SJSA1 (cell line): ENCODE measurements at places on chromosomes 3 and 15. TPM values are rescaled to one million over a fixed set of nuclear protein-coding genes. Genes with fewer than 3 reads are reported as not detected.

DNA sequence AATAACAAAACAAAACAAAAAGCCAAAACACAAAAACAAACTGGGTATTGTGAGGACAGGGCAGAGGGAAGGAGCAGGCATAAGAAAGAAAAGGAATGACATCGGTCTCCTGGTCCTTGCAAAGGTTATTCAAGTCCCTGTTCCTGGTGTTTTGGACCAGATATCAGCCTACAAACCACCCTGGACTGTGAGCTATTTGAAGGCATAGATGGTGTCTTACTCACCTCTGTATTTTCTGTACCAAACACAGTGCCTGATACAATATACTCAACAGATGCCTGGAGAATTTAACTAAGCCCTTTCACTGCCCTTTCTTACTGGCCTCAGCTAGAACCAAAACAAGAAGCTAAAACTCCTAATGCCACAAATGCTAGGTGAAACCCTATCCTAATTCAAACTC lies 197.0 kb downstream of the TIGIT start:
- no peak for DNase-seq

DNA sequence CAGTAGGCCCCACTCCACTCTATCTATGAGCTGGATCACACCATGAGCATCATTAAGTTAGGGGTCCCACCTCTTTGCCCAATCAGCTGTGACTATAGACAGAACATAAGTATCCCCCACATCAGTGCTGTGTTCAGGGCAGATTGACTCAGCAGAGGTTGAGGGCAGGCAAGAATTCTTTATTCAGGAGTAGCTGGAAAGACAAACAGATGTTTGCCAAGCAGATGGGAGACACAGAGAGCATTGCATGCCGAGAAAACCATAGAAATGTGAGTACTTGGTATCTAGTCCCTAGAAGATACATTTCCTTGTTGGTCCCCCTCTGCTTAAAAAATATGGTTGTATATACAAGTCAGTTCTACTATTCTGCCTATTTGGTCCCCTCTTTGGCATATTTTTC lies 440.8 kb downstream of the RAP2B start:
- DNase-seq = no peak

Gene TXNRD3
- total RNA-seq = 6.0 and 7.4 TPM in 2 replicates

DNA sequence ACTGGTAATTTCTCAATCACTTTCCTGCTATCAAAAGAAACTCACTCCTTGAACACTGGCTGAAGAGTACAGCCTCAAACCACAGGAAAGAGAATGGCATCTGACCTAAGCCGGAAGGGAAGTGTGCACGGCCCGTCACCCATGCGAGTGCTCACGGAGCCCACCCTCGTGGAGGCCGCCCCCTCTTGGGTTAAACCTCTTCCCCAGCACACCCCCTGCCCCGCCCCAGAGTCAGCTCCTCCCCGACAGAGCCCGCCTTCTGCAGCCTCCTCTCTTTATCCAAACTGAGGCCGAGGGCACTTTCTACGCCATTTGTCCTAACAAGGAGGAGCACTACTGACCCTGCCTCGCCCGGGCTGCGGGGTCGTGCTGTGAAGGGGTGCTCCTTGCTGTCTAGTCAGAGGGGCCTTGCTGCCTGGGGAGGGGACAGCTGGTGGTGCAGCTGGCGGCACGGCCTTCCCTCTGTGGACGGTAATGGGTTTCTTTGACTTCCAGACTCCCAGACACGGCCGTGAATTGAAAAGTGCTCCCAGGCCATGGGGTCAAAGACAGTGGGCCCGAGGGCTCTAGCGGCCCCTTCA lies 137.7 kb downstream of the NSMCE3 start:
- no peak for DNase-seq

- DNase-seq = no peak
Measured at GRCh38 chr15:88108991-88109390, 147.5 kb downstream of the NTRK3 start.

Gene BMF
- total RNA-seq = 3.2 and 6.2 TPM in 2 replicates

Gene LRIG1
- total RNA-seq = 12.7 and 16.0 TPM in 2 replicates

Gene RARRES1
- 0.66 and 4.9 TPM in 2 replicates for total RNA-seq

- peak; percentile 42 for DNase-seq
Measured at GRCh38 chr15:74036271-74037170, 42.0 kb downstream of the PML start.

DNA sequence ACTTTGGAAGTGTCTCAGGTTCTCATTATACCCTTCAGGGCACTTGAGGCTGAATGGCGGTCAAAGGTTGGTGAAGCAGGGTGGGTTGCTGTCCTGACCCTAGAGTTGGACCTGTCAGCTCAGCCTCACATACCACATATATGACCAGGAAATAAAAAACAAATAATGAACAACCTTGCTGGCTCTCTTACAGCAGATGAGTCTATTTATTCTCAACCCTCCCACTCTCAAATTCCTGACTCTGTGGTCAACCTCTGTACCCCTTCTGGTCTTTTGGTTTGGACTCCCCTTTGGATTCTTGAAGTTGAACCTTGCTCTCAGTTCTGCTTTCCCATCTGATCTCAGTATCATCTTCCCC lies 16.9 kb downstream of the PPP2R3A start:
- no peak for DNase-seq
